ENCODE measurements at places on chromosomes 7 and 10.

DNA sequence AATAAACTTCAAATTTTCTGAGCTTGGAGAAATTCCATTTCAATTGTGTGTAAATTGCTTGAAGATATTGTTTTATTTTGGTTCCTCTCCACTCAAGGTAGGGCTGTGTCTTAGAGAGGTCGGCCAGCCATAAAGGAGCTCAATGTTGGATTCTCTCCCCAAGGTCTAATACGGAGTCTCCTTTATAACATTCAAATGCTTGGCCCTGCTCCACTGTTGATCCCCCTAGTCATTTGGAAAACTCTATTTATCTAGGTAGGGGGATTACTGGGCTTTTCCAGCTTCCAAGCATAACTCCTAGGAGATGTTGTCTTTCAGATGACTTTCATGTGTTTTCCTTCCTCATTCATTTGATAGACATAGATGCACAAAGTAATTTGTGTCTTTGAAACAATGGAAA is 170.9 kb downstream of the LRMDA start:
- no peak for DNase-seq

- no peak for DNase-seq
Measured at GRCh38 chr10:80544316-80544953, 6.7 kb downstream of the SH2D4B start.

DNA sequence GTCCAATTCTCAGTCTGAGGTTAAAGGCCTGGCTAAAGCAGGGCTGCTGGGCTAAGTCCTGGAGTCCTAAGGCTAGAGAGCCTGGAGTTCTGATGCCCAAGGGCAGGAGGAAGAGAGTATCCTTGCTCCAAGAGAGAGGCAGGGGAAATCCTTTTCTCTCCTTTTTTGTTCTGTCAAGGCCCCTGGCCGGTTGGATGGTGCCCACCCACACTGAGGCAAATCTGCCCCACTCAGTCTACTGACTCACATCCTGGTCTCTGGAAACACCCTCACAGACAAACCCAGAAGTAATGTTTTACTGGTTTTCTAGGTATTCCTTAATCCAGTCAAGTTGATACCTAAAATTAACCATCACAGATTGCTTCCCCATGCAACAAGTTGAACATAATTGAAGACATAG is 23.0 kb downstream of the ZNF518A start:
- no peak for DNase-seq

GRCh38 chr10:110857265-110858171 is 14.2 kb upstream of the PDCD4 start:
- DNase-seq, result peak; percentile 42

GRCh38 chr7:43764039-43764761 is 5.7 kb downstream of the BLVRA start:
- no peak for DNase-seq

DNA sequence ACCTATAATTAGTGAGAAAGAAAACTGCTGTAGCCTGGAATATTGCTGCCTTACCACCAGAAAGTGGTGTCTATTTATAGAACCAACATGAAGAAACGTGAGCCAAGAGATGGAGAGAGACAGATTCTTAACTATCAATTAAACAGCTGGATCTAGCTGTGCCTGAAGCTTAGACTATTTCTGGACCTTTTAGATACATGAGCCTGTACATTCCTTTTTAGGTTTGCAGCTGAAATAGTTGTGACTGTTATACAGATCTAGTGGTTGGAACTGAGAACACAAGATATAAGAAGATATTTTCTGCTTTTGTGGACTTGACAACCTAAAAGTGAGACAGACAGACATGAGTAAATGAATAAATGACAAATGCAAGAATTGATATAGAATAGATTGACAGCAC is 73.4 kb downstream of the CDK14 start:
- no peak for DNase-seq

DNA sequence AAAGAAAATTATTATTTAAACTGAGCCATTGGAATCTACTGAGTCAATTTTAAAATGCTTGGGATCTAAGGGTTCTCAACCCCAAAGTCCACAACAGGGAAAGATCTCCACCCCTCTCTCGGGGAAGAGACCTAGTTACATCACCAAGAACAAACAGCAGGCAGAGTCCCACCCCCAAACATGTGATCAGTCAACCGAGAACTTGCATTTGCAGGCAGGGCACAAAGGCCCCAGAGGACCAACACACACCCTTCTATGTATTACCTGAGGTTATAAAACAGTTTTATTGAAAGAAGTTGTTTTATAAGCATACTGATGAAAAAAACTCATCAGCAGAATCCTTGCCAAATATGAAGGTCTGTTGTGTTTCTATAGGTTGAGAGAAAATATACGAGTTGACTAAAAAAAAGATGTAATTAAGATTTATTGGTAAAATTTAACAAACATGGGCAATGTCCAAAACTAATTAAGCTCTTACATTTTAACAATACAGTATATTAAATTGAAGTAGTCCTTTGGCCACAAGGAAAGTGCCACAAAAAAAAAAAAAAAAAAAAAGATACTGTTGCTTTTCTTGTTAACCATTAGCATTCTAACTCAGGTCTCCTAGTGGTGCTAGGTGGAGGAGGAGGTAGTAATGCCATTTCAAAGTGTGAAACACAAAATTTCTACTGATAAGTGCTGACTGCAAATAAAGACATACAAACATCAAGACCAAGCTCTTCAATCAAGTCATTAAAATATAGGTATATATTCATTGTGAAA is 975 bp upstream of the USP54 start:
- DNase-seq, result no peak

Data from T-helper 2 cell treated with Interferon-gamma antibody and Interleukin-4, amounts not matched to agents 5 μg/mL and 100 μg/mL, for 36 hours (primary cell).